HepG2 (cell line): ENCODE measurements at places on chromosomes 5 and 9.

DNA sequence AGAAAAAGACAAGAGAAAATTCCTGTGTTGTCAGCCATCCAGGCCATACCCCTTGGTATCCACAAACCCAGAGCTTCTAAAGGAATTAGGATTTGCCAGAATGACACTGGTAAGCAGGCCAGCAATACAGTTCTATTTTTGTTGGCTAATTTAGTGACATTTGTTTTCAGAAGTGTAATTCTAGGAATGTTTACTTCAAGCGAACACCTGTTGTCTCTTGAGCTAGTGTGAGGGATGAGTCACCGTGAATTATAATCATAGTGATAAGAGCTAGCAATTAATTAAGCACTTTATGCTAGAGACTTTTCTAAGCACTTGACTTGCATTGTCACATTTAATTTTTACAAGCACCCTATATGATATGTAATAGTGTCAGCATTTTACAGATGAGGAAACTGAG lies 99.2 kb downstream of the PRKACG start:
- DNase-seq, result no peak

DNA sequence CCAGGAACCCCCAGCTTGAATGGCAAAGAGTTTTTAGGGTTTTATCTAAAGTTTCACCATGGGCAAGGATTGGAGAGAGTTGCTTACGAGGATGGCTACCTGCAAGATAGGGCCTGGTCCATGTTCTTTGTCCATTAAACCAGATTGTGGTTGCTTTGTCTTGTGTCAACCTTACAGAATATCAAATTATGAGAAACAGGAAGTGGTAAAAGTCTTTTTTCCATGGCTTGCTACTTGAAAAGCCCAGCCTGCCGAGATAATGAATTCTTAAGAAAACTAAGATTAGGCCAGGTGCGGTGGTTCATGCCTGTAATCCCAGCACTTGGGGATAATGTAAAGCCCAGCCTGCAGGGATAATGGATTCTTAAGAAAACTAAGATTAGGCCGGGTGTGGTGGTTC lies 24.4 kb downstream of the ZNF474 start:
- DNase-seq, result no peak

GRCh38 chr5:112929336-112930081 lies 7.5 kb upstream of the REEP5 start:
- no peak for DNase-seq

GRCh38 chr9:133124123-133124906 lies 3.3 kb upstream of the RALGDS start:
- DNase-seq, result no peak

DNA sequence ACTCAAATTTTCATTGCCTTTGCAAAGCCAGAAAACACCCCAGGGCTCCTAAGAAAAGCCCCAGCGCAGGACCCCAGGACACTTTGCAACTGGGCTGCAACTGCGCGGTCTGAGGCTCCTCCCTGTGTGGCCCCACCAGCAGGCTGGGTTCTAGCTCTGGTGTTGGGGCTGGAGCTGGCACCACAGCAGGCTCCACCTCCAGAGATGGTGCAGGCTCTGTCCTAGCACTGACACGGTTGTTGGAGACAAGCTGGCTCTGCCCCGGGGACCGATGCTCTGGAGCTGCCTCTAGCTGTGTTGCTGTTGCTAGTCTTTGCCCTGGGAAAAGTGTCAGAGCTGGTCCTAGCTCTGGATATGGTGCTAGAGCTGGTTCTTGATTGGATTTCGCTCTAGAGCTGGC lies 13.6 kb downstream of the LCN10 start:
- no peak for DNase-seq

DNA sequence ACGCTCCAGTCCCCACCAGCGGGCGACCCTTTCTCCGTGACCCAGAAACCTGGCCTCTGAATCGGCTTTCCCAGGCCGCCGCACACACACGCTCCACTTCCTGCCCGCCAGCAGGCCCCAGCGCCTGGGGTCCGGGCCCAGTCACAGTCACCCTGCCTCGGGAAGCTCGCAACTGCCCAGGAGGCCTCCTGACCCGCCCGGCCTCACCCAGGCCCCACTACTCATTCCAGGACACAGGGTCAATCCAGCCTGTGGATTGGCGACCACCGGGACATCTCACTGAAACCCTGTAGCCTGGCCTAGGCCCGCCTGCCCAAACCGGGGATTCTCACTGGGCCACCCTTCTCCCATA lies 2.7 kb upstream of the IRX4 start:
- DNase-seq, result no peak
